CD8-positive, alpha-beta memory T cell (primary cell): ENCODE measurements at places on chromosomes 11 and 22. TPM values are rescaled to one million over a fixed set of nuclear protein-coding genes. Genes with fewer than 3 reads are reported as not detected.

Gene MMP11
- polyA plus RNA-seq = 1.9 TPM

Gene KRTAP5-10
- polyA plus RNA-seq = not detected

Gene TLCD5
- polyA plus RNA-seq = 0.16 TPM

Gene OR8H3
- not detected for polyA plus RNA-seq

Gene DAGLA
- polyA plus RNA-seq = not detected

Gene BLID
- not detected for polyA plus RNA-seq

DNA sequence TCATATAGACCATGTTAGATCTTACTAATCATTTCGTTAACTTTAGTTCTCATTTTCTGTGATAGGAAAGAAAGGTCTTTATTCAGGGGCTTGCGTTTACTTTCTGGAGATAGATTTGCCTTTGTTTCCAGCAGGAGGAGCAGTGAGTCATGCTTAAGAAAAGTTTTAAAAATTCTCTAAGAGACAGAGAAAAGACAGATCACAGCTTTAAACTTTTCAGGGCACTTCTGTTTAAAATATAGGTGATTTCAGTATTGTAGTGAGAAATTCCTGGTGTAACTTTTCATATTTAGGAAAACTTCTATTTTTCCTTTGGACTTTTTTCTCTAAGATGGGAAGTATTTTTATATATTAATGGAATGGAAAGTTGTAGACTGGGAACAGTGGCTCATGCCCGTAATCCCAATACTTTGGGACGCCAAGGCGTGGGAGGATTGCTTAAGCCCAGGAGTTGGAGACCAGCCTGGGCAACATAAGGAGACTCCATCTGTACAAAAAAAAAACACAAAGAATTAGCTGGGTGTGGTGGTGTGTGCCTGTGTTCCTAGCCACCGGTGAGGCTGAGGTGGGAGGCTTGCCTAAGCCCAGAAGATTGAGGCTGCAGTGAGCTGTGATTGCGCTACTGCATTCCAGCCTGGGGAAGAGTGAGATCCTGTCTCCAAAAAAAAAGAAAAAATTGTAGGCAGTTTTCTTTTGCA is 60.3 kb downstream of the ATXN10 start:
- peaks cover 3% of the 10 kb centered on the region for H3K4me1 ChIP-seq
- H3K4me3 ChIP-seq = no peak overlapping the region
- no peak for DNase-seq
- no peak overlapping the region for H3K27ac ChIP-seq
- H3K27me3 ChIP-seq = no peaks in the 10 kb centered on the region

DNA sequence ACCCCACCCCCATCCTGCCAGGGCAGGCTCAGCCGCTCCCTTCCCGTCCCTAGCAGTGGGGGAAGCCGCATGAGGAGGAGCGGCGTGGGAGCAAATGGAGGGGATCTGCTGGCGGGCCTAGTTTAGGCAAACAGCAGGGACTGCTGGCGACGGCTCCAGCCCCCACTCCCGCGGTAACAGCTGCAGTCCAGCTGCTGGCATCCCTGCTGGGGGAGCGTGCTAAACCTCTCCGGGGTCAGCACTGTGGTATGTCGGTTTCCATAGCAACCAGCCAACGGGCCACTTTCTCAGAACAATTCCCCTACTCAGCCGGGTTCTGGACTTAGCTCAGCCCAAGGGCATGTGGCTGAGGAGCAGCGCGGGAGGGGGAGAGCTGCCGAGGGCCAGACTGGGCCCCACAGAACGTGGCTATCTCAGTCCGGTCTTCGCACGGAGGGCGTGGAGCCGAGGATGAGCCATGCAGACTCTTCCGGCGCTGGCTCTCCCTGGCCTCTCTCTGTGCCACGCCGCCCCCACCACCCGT is 98.8 kb downstream of the PKNOX2 start:
- no peak overlapping the region for H3K27ac ChIP-seq
- no peak overlapping the region for H3K4me3 ChIP-seq
- DNase-seq = no peak

GRCh38 chr11:120031612-120032600 is 106.0 kb downstream of the TRIM29 start:
- H3K4me3 ChIP-seq = no peak overlapping the region
- no peak overlapping the region for H3K27ac ChIP-seq
- H3K27me3 ChIP-seq = no peaks in the 10 kb centered on the region

GRCh38 chr11:32297611-32298011 is 137.7 kb downstream of the WT1 start:
- H3K36me3 ChIP-seq = no peaks in the 10 kb centered on the region
- DNase-seq = no peak
- H3K27ac ChIP-seq = no peak overlapping the region
- H3K4me1 ChIP-seq = no peaks in the 10 kb centered on the region

DNA sequence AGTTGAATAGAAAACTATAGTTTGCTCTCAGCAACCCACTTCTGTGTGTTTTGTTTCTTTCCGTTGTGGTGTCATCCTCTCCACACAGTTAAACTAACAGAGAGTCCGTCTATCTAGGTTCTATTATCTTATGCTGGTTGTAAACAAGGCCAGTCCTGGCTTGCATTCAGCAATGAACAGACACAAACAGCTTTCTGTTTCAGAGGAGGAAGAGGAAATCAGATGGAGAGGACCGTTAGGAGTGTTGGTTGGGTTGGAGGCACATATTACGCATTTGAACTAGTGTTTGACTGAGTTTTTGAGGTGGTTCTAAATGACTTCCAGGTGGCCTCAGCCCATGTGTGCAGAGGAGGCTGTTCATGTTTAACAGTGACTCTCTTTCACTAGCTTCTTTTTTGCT is 129.5 kb upstream of the SORL1-AS1 start:
- peaks cover 52% of the 10 kb centered on the region for H3K36me3 ChIP-seq
- no peaks in the 10 kb centered on the region for H3K27me3 ChIP-seq

DNA sequence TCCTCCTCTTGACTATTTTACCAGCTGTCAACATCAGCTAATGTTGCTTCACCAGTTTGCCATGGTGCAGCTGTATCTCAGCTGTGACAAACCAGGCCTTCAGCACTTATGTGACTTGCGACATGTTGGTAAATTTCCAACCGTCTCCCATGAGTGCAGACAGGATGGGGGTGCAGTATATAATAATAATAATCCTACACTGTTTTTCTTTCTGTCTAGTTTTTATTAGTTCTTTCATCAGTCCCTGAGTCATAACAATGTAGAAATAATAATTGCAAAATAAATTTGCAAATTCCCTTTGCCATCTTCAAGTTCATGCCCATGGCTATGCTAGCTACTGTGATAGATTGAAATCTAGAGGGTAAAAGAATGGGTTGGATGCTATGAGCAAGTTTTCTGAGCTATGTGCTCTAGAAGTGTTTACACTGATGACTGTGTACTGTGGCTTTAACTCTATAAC is 4.9 kb downstream of the MMP13 start:
- H3K27ac ChIP-seq = no peak overlapping the region
- H3K4me3 ChIP-seq = no peak overlapping the region
- no peaks in the 10 kb centered on the region for H3K36me3 ChIP-seq
- H3K27me3 ChIP-seq = no peaks in the 10 kb centered on the region

- no peak for DNase-seq
- no peaks in the 10 kb centered on the region for H3K4me1 ChIP-seq
- H3K27ac ChIP-seq = no peak overlapping the region
- peaks cover 16% of the 10 kb centered on the region for H3K36me3 ChIP-seq
- no peak overlapping the region for H3K4me3 ChIP-seq
These were observed 32.8 kb downstream of the C2CD3 start for GRCh38 chr11:74138021-74138420.

DNA sequence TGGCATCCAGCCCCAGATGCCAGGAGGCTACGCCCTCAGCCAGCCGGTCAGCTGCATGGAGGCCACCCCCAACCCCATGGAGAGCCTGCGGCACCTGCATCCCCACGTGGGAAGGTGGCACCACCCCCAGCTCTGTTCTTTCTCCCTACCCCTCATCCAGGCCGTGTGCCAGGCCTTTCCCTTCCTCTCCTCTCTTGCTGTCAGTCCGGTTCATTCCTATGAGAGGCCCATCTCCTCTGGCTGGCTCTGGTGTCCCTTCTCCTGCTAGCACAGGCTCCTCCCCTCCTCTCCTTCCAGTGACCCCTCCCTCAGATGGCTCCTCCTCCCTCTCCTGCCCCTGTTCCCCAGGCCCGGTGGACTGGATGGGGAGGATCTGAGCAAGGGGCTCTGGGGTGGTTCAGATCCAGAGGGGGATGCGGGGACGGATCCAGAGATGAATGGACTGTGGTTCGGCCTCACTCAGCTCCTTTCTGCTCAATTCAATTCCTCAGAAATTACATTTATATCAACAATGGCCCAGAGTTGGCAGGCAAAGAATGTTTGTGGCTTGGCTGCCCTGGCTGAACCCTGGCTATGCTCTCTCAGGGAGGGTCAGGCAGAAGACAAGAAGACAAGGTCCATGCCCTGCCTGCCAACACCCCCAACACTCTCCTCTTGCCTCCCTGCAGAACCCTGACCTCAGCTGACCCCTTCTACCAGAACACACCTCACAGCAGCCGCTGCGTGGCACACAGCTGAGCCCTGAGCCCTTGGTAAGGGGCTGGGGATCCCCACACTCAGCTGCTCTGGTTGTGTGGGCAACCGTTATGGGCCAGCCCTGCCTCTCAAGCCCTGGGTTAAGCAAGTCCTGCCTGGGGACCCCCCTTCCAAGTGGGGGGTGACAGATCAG is 18.5 kb upstream of the LRRC10B start:
- no peak for DNase-seq
- no peaks in the 10 kb centered on the region for H3K27me3 ChIP-seq
- H3K36me3 ChIP-seq = no peaks in the 10 kb centered on the region
- no peak overlapping the region for H3K4me3 ChIP-seq
- H3K4me1 ChIP-seq = no peaks in the 10 kb centered on the region
- H3K27ac ChIP-seq = no peak overlapping the region

GRCh38 chr22:28024422-28024888 is 105.4 kb upstream of the PITPNB start:
- no peak for DNase-seq
- H3K27me3 ChIP-seq = no peaks in the 10 kb centered on the region
- H3K4me3 ChIP-seq = no peak overlapping the region
- no peak overlapping the region for H3K27ac ChIP-seq
- no peaks in the 10 kb centered on the region for H3K36me3 ChIP-seq

- H3K27me3 ChIP-seq = no peaks in the 10 kb centered on the region
- no peak overlapping the region for H3K27ac ChIP-seq
- no peaks in the 10 kb centered on the region for H3K36me3 ChIP-seq
These were observed 118.1 kb downstream of the CCDC34 start for GRCh38 chr11:27244900-27245299.

GRCh38 chr11:44978274-44978960 is 27.7 kb upstream of the TP53I11 start:
- peaks cover 47% of the 10 kb centered on the region for H3K4me1 ChIP-seq
- no peak overlapping the region for H3K27ac ChIP-seq
- no peaks in the 10 kb centered on the region for H3K27me3 ChIP-seq

GRCh38 chr11:114074546-114075343 is 15.2 kb downstream of the ZBTB16 start:
- H3K27ac ChIP-seq = peak overlapping the region; percentile 34
- H3K27me3 ChIP-seq = no peaks in the 10 kb centered on the region
- no peak overlapping the region for H3K4me3 ChIP-seq
- peaks cover 49% of the 10 kb centered on the region for H3K4me1 ChIP-seq
- DNase-seq = no peak
- no peaks in the 10 kb centered on the region for H3K36me3 ChIP-seq

DNA sequence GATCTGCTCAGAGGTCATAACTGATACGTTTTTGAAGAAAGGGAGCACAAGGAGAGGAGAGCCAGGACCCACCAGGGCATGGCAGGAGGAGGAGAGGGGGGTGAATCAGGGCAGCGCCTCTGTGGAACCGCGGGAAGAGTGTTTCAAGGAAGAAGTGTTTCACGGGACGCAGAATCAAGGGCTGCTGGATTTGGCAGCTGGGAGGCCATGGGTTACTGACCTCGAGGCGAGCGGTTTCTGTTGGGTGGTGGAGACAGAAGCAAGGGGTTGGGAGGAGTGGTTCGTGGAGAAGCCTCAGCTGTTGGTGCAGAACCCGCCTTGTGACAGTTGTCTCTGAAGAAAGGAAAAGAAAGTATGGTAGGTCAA is 13.1 kb downstream of the VPS26B start:
- no peak overlapping the region for H3K4me3 ChIP-seq
- H3K27ac ChIP-seq = no peak overlapping the region
- H3K36me3 ChIP-seq = peaks cover 41% of the 10 kb centered on the region
- DNase-seq = no peak
- H3K27me3 ChIP-seq = no peaks in the 10 kb centered on the region

GRCh38 chr11:20669820-20670684 is 666 bp downstream of the NELL1 start:
- no peak overlapping the region for H3K4me3 ChIP-seq
- no peak for DNase-seq
- H3K4me1 ChIP-seq = no peaks in the 10 kb centered on the region
- no peak overlapping the region for H3K27ac ChIP-seq
- no peaks in the 10 kb centered on the region for H3K36me3 ChIP-seq
- H3K27me3 ChIP-seq = peaks cover 5% of the 10 kb centered on the region

GRCh38 chr11:32178692-32179091 is 87.8 kb downstream of the RCN1 start:
- H3K27me3 ChIP-seq = no peaks in the 10 kb centered on the region
- H3K36me3 ChIP-seq = no peaks in the 10 kb centered on the region
- no peak overlapping the region for H3K27ac ChIP-seq
- H3K4me3 ChIP-seq = no peak overlapping the region

GRCh38 chr11:8060801-8061554 is 20.0 kb upstream of the TUB start:
- H3K27ac ChIP-seq = no peak overlapping the region
- H3K4me1 ChIP-seq = no peaks in the 10 kb centered on the region
- no peak for DNase-seq
- no peaks in the 10 kb centered on the region for H3K27me3 ChIP-seq
- H3K4me3 ChIP-seq = no peak overlapping the region

DNA sequence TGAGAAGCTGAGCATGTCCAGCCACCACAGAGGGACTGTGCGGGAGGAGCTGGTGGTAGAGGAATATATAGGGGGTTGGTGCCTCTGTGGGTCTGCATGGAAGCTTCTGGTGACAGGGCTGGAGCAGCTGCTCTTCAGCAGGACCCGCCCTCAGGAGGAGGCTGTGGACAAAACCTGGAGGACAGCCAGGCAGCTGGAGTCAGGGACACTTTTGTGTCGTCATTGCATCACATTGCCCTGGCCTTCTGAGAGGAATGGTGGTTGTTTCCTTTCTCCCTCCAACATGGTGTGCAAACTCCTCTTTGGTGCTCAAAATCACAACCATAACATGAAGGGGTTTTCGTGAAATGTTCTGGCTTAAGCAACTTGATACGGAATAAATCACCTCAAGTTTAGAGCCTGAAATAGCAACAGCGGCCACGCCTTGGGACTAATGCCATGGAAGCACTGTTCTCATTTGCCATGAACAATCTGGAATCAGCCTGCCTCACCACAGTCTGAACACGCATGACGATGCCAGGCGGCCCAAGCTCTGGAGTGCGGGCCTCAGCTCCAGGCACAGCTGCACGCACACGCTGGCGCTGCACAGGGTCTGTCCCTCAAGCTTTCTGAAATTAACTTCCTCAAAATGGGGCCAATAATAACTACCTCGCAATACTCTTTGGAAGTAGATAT is 17.1 kb upstream of the CSRP3 start:
- H3K27me3 ChIP-seq = no peaks in the 10 kb centered on the region
- H3K27ac ChIP-seq = no peak overlapping the region
- H3K4me3 ChIP-seq = no peak overlapping the region
- DNase-seq = no peak

GRCh38 chr11:103659743-103660142 is 376.7 kb upstream of the DDI1 start:
- no peak overlapping the region for H3K27ac ChIP-seq
- no peak for DNase-seq
- H3K4me1 ChIP-seq = no peaks in the 10 kb centered on the region
- H3K4me3 ChIP-seq = no peak overlapping the region
- no peaks in the 10 kb centered on the region for H3K36me3 ChIP-seq
- no peaks in the 10 kb centered on the region for H3K27me3 ChIP-seq
